Activated naive CD4-positive, alpha-beta T cell treated with anti-CD3 and anti-CD28 coated beads for 36 hours (primary cell): ENCODE measurements at places on chromosomes 13 and 19.

GRCh38 chr13:30572859-30573275 lies 44.9 kb upstream of the USPL1 start:
- H3K36me3 ChIP-seq, result no peaks in the 10 kb centered on the region
- H3K4me1 ChIP-seq, result peaks cover 33% of the 10 kb centered on the region
- H3K27ac ChIP-seq, result peak overlapping the region; percentile 12
- peak; percentile 29 for DNase-seq
- H3K27me3 ChIP-seq, result no peaks in the 10 kb centered on the region

- H3K27ac ChIP-seq, result no peak overlapping the region
- no peaks in the 10 kb centered on the region for H3K36me3 ChIP-seq
- H3K4me1 ChIP-seq, result no peaks in the 10 kb centered on the region
- no peak for DNase-seq
- H3K4me3 ChIP-seq, result no peak overlapping the region
- H3K27me3 ChIP-seq, result peaks cover 3% of the 10 kb centered on the region
These were observed 20.7 kb upstream of the NWD1 start for GRCh38 chr19:16698914-16699313.

DNA sequence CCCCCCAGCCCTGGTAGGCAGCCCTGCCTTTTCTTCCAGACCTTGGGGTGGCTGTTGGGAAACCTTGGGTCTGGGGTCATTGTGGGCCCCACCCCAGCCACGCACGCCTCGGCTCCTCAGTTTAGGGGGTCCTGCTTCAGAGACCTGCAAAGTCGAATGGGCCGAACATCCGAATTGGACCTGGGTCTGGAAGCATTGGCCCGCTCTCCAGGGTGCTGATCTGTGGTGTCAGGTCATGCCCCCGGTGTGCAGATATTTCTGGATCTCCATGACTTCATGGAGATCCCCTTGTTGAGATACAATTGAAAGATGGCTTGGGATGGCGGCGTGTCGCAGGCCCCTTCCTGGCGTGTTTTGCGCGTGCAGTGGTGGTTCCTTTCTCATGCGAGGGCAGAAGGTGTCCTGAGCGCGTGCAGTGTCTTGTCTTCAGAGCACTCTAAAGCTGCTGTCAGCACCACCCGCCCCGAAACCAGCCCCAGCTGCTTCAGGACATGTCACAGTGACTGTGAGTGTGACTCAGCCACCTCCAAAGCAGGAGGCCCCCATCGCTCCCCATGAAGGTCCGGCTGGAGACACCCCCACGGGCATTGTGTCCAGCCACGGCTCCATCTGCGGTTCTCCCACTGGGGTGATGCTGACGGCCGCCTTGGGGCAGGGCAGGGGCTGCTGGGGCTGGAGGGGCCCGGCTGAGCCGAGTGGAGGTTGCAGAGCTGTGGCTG lies 112.7 kb downstream of the KDM4B start:
- H3K4me3 ChIP-seq, result no peak overlapping the region
- no peak for DNase-seq
- peaks cover 1% of the 10 kb centered on the region for H3K36me3 ChIP-seq
- H3K4me1 ChIP-seq, result no peaks in the 10 kb centered on the region

DNA sequence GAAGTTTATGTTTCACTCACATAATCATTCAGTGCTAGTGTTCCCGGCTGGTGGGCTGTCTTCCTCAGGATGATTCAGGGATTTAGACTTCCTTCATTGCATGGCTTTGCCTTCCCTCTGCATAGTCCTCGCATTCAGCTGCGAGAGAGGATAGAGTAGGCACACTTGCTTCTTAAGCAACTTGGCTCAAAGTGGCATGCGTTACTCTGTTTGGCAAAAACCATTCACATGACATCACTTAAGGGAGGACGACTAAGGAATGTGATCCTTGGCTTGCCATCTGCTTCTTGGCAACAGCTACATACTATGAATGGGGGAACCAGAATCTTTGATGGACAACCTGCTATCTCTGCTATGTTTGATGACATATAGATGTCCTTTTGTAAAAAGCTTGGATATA lies 359.3 kb downstream of the TDRD3 start:
- no peak overlapping the region for H3K4me3 ChIP-seq
- no peaks in the 10 kb centered on the region for H3K36me3 ChIP-seq
- DNase-seq, result no peak
- H3K27ac ChIP-seq, result no peak overlapping the region
- H3K4me1 ChIP-seq, result no peaks in the 10 kb centered on the region
- H3K27me3 ChIP-seq, result no peaks in the 10 kb centered on the region

- no peaks in the 10 kb centered on the region for H3K27me3 ChIP-seq
- DNase-seq, result peak; percentile 88
- peaks cover 12% of the 10 kb centered on the region for H3K4me1 ChIP-seq
- no peak overlapping the region for H3K4me3 ChIP-seq
- no peak overlapping the region for H3K27ac ChIP-seq
- H3K36me3 ChIP-seq, result peaks cover 5% of the 10 kb centered on the region
These were observed 3.5 kb downstream of the YJEFN3 start for GRCh38 chr19:19531951-19532805.

DNA sequence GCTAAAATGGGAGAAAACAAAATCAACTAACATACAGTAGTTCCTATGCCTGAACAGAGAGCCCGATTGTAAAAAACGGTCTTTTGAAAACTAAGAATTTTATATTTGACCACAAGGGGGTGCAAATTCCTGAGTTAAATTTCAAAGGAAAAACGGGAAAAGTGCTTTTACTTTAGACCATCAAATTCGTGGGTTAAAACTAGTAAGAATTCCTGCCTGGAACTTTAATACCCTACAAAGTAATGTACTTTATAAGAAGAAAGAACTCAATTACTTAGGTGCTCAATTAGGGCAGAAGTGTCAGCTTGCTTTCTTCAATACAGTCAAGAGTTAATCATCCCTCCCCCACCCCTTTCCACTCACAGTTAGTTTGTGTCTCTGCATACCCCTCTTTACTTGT lies 69.8 kb downstream of the KCNRG start:
- no peak for DNase-seq
- H3K4me1 ChIP-seq, result peaks cover 20% of the 10 kb centered on the region
- H3K27me3 ChIP-seq, result peaks cover 3% of the 10 kb centered on the region
- peak overlapping the region; percentile 6 for H3K4me3 ChIP-seq
